ENCODE measurements at places on chromosomes 2 and 18.

GRCh38 chr2:198479065-198479464 lies 674.7 kb downstream of the PLCL1 start:
- no peak for DNase-seq

DNA sequence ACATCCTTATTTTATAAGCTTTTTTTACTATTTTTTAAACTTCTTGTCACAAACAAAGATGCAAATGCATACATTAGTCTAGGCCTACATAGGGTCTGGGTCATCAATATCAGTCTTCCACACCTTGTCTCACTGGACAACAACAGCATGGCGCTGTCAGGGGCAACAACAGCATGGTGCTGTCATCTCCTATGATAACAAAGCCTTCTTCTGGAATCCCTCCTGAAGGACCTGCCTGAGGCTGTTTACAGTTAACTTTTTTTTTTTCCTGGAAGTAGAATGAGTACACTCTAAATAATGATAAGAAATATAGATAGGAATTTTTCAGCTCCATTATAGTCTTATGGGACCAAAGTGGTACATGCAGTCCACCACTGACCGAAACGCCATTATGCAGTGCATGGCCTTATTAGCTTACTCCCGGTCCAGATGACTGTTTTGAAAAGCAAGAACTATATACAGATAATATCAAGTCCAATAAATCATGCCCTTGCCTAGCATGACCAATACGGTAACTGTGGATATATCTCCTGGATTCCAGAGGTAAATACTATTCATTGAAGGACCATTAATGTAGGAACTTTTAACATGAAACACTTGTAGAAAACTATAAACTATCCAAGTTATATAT lies 38.4 kb downstream of the TCF4 start:
- no peak for DNase-seq

DNA sequence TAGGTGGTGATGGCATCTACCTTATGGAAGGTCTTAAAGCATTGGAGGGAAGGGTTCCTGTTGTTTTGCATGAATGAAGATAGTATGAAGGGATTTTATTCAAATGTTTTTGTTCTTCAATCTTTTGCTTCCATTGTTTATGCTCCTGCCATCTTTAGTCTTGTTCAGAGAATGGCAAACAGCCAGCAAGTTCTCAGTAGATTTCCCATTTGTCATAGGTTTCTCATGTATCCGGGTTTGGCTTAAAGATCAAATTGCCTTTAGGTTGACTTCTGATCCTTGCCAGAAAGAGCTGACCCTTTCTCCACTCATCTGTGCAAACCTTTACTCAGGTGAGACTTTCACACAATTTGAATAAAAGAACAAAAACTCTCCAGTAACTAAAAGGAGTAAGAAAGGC lies 44.2 kb upstream of the STAT4 start:
- DNase-seq = no peak

DNA sequence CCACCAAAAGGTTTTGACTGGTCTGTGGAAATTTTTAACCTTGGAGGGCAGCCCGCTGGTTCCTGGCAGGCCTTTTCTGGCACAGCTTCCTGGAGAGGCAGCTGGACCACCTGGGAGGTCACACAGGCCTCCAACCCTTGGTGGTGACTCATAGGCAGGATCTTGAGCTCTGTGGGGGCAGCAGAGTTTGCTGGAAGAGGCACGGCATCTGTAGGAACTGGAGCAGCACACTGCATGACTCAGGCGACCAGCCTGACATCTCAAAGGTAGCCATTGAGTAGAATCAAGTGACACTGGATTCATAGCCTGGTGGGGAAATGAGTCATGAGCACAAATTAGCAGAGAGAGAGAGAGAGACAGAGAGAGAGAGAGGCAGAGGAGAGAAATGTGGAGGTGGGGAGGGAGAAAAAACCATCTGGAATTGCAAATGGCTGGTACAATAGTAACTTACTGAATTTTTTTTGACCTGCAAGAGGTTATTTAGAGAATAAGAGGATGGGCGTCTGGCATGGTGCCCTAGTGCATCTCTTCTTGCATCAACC lies 57.4 kb downstream of the TRPM8 start:
- DNase-seq = no peak

DNA sequence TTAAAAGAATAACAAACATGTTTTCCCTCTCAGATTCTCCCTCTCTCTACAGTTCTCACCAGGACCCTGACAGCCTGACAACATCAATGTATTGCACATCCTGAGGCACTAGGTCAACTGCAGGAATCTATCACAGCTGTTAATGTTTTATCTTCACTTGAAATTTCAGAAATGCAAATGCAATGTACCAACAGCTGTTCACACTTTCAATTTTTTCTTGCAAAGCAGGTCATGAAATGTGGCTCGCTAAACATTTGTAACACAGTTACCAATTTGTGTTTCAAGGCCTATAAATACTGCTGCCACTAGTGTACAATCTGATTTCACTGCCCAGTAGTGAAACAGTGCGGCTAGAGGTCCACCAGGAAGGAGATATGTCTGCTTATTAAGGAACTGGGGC lies 147.8 kb downstream of the EXOC6B start:
- no peak for DNase-seq

DNA sequence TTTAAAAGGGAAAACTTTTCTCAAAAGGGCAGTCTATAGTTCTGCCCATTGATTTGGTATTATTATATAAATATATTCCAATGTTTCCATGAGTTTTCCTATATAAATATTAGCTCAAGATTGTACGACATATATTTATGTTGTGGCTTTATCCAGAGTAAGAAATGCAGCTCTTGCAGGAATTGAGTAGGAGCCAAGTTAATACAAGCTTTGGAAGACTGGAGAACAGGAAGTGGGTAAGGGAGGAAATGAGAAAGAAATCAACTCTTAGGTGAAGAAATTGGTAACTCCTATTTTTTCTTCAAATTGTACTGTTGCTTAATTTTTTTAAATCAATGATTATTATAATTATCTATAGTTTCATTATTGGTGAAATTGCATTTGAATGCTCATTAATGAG lies 105.4 kb upstream of the FAM117B start:
- no peak for DNase-seq

DNA sequence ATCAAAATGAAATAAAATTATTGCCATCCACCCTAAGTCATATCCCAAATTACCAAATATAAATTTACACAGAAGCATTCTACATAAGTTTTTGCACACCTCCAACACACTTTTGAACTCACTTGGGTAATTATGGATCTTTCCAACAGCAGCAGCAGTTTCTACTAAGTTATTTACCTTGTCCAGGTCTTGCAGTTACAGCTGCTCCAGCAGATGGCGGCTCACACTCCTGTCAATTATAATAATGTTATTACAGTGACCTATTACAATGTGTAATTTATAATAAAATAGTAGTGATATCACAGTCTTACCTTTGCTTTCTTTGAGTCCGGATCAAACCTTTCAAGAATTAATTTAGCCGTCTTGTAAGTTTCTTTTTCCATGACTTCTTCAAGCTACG lies 37.9 kb downstream of the LNPK start:
- DNase-seq = no peak
